ENCODE measurements at places on chromosomes 11 and 22.

DNA sequence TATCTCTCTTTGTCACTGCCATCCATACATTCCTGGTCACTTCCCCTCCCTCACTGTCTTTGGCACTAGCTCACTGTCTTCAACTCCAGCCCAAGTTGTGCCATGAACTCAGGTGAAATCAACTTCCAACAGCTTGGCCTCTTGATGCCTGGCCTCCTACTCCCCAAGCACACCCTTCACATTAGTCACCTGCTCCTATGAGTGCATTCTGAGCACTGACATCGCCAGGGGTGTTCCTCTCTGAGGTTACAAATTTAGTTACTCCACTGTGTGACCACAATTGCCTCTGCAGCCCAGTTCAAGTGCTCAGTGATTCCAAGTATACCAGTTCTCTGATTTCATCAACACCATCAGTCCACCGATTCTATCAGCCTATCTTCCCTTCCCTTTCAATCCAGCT lies 10.8 kb downstream of the DRD2 start:
- DNase-seq: no peak

GRCh38 chr11:46176421-46176820 lies 55.2 kb upstream of the PHF21A start:
- DNase-seq: no peak

GRCh38 chr11:98300719-98301118 lies 720.0 kb upstream of the CNTN5 start:
- no peak for DNase-seq

DNA sequence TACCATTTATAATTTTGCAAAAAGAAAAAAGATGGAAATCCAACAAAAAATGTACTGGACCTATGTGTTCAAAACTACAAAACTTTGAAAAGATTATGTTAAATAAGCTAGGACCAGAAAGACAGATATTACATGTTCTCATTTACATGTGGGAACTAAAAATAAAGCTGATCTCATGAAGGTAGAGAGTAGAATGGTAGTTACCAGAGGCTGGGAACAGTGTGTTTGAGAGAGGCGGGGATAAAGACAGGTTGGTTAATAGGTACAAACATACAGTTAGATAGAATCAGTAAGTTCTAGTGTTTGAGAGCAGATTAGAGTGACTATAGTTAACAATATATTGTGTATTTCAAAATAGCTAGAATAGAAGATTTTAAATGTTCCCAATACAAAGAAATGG lies 71.6 kb downstream of the USP47 start:
- no peak for DNase-seq

- DNase-seq: no peak
Measured at GRCh38 chr22:36765131-36765942, 10.6 kb downstream of the IFT27 start.

- no peak for DNase-seq
Measured at GRCh38 chr22:39883057-39883456, 10.5 kb downstream of the ENTHD1 start.

All from left kidney (tissue), 8 donors.